A549 treated with AZD2906 at 1 μM for 4 hours (cell line): ENCODE measurements at places on chromosomes 7 and 10. TPM values are rescaled to one million over a fixed set of nuclear protein-coding genes. Genes with fewer than 3 reads are reported as not detected.

The WDR86 gene
- 0.13 to 0.26 TPM (median 0.20 TPM) in 5 replicates for total RNA-seq

The CLRN3 gene
- not detected in 5 replicates for total RNA-seq

The TMEM236 gene
- total RNA-seq: 0.03 to 0.07 TPM (median 0.05 TPM) in 5 replicates

The A1CF gene
- total RNA-seq: 0.03 to 0.13 TPM (median 0.05 TPM) in 5 replicates

The FKBP9 gene
- 71.4 to 143 TPM (median 85.5 TPM) in 5 replicates for total RNA-seq

The CALU gene
- total RNA-seq: 121 to 210 TPM (median 144 TPM) in 5 replicates

The MMP21 gene
- 0.03 TPM in 1 of 5 replicates, not detected in the others for total RNA-seq

The ACTR3C gene
- 0.06 to 0.07 TPM in 2 of 5 replicates, not detected in the others for total RNA-seq

The MRPS33 gene
- total RNA-seq: 101 to 110 TPM (median 106 TPM) in 5 replicates
